Immature natural killer cell (primary cell): ENCODE measurements at places on chromosomes 11 and 22. TPM values are rescaled to one million over a fixed set of nuclear protein-coding genes. Genes with fewer than 3 reads are reported as not detected.

The MOV10L1 gene
- not detected for polyA plus RNA-seq

The LIF gene
- polyA plus RNA-seq, result 0.29 TPM

The BARX2 gene
- polyA plus RNA-seq, result not detected

The STARD10 gene
- 35.6 TPM for polyA plus RNA-seq

The C11orf86 gene
- polyA plus RNA-seq, result not detected

The MMP12 gene
- polyA plus RNA-seq, result not detected

The HTR3B gene
- polyA plus RNA-seq, result not detected

The PYGM gene
- polyA plus RNA-seq, result 0.63 TPM

The TRIM49 gene
- not detected for polyA plus RNA-seq

The SCN3B gene
- not detected for polyA plus RNA-seq

The TMEM45B gene
- not detected for polyA plus RNA-seq

The MRPL17 gene
- 17.0 TPM for polyA plus RNA-seq

The MS4A6E gene
- not detected for polyA plus RNA-seq

The SPINDOC gene
- polyA plus RNA-seq, result 2.3 TPM

The OR4C12 gene
- polyA plus RNA-seq, result not detected

The TMEM151A gene
- not detected for polyA plus RNA-seq

The PGA3 gene
- polyA plus RNA-seq, result not detected

The DDI1 gene
- not detected for polyA plus RNA-seq

The C1QTNF4 gene
- 0.24 TPM for polyA plus RNA-seq

The MUC5AC gene
- not detected for polyA plus RNA-seq

The PNPLA5 gene
- not detected for polyA plus RNA-seq

The INPP5J gene
- not detected for polyA plus RNA-seq

The DTX4 gene
- polyA plus RNA-seq, result 0.16 TPM

The OR52A1 gene
- polyA plus RNA-seq, result not detected

The SULT4A1 gene
- not detected for polyA plus RNA-seq

The SCN4B gene
- polyA plus RNA-seq, result not detected

The SLC16A8 gene
- not detected for polyA plus RNA-seq

The SLC7A4 gene
- not detected for polyA plus RNA-seq

The SCUBE2 gene
- not detected for polyA plus RNA-seq

The LRRC55 gene
- polyA plus RNA-seq, result not detected
